Omental fat pad (tissue), 4 donors: ENCODE measurements at places on chromosomes 2 and 18. TPM values are rescaled to one million over a fixed set of nuclear protein-coding genes. Genes with fewer than 3 reads are reported as not detected.

Gene DOCK10
- total RNA-seq, result 17.7 TPM

GRCh38 chr2:237885111-237885930, 25.9 kb downstream of the RAMP1 start:
- no peak for DNase-seq

- no peak for DNase-seq
These were observed 208.8 kb upstream of the SALL3 start for GRCh38 chr18:78770823-78771139.

DNA sequence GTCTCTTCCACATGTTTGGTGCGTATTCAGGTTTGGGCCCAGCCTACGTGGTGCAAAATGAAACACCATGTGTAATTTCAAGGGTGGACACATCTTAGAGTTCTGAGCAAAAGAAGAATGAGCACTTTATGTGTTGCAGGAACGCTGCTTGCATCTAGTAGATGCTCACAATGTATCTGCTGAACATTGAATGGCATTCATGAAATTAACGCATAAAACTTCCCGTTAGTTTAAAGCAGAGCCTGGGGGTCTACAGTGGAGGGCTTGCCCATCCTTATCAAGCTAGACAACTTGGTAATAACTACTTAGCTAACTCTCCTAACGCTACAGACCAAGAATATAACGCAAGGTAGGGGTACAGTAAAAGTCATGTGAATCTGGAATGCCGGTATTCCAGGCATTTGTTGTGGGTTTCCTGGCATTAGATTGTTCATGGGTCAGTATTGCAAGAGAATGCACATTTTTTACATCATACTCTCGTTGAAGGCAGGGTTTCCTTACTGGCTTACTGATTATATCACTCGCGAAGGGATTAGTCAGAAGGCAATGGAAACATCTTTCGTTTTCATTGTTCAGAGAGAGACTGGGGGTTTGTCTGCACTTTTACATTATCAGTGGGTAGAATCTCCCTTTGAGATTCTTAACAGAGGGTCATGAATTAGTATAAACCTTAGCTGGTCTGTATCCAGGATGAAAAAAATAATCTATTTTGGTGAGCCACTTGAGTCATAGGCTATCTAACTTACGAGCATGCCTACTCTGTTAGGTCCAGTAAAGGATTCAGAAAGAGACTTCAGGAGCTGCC, 229.5 kb upstream of the EPAS1 start:
- no peak for DNase-seq

- no peak for DNase-seq
These were observed 11.2 kb downstream of the NABP1 start for GRCh38 chr2:191688934-191689695.

DNA sequence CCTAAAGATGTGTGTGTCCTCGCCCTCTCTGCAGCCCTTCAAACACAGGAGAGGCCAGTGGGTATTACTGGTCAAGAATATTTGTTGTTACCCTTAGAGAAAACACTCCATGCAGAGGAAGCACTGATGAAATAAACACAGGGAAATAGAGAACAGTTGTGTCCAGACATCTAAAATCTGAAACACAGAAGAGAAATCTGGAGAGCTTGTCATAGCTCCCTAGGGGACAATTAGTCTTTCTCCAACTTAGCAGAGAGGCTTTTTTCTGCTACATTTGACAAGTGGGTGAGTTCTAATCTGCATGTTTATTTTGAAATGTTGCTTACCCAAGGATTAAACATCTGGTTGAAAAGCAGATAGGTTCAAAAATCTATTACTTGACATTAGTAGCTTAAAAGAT, 190.1 kb downstream of the CTNNA2 start:
- no peak for DNase-seq

DNA sequence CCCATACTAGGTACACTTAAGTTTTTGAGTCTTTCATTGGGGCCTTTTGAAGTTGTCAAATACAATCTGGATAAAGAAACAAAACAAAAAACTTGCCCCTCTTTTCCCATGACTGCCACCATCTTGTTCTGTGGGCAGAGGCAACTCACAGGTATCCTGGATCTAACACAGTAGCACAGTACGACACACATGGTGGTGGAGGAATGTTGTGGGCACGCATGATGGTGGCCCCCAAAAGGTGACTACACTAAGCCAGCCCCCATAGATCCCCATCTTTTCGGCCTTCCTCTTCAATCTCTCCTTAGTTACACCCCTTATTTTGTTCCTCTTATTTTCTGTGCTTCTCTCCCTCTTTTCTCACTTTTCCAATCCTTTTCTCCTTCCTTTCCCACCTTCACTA, 4.5 kb upstream of the STPG4 start:
- DNase-seq, result no peak

DNA sequence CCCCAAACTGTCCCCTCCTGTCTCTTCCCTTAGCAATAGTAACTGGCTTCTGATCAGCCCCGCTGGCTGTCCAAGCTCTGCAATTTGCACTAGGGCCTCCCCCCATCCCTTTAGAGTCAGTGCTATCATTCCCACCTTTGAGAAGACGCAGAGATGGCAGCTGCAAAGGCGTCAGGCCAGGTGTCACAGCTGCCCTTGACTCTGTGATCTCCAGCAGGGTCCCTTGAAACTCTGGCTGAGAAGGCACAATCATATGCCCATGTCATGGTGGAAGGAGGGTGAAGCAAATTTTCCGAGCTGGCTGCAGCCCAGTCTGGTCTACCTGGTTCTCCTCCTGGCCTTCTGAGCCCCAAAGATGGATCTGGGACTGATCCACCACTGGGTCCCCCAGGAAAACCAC, 49.2 kb upstream of the TEX51 start:
- DNase-seq, result no peak

DNA sequence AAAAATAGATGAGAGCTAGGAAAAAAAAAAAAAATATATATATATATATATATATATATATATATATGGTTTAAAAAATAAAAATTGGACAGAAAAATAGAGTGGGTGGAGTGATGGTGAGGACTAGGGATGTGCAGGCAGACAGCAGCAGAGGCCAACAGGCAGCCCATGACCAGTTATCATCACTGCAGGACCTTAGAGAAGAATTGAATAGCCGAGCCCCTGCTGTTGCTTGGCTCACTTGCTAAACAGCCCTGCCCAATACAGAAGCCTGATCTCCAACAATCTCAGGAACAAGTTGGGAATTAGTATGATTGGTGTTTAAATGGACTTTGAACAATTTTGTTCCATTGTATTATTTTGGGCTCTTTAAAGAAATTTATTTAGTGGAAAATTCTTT, 967.5 kb upstream of the PIK3C3 start:
- DNase-seq, result no peak

GRCh38 chr18:12408247-12408869, 629 bp downstream of the PRELID3A start:
- DNase-seq, result no peak

Gene MAP2
- total RNA-seq, result 18.9 TPM

Gene GKN2
- total RNA-seq, result not detected

GRCh38 chr2:11026286-11026921, 114.7 kb downstream of the KCNF1 start:
- DNase-seq, result no peak

- no peak for DNase-seq
These were observed 598.5 kb upstream of the DSEL start for GRCh38 chr18:68114989-68115388.

DNA sequence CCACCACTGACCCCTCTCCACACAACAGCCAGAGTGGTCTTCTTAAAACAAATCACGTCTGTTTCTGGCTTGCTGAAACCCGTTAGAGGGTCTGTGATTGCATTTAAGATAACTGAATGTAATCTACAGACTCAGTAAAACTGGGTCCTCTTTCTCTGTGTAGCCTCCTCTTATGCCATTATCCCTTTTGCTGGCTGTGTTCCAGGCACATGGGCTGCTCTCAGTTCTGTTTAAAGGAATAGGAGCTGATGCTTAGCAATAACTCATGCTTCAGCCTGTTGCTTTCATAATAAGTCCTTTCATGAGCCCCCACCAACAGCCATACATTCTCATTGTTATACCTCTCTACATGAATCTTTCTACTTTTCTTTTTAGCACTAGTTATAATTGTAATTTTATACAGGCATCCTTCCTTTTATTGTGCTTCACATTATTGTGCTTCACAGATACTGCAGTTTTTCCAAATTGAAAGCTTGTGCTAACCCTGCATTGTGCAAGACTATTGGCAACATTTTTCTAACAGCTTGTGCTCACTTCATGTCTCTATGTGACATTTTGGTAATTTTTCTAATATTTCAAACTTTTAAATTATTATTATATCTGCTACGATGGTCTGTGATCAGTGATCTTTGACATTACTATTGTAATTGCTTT, 782.6 kb downstream of the MBD2 start:
- DNase-seq, result no peak
